CD4-positive, alpha-beta T cell (primary cell): ENCODE measurements at places on chromosomes 16 and 17. TPM values are rescaled to one million over a fixed set of nuclear protein-coding genes. Genes with fewer than 3 reads are reported as not detected.

The ZPBP2 gene
- not detected for total RNA-seq

The KRTAP3-1 gene
- total RNA-seq: not detected

The KRTAP17-1 gene
- total RNA-seq: not detected

The CCL8 gene
- total RNA-seq: not detected

The EFNB3 gene
- total RNA-seq: not detected

The SLC9A5 gene
- 3.1 TPM for total RNA-seq

The FBXL16 gene
- total RNA-seq: 11.0 TPM

The ABCA8 gene
- total RNA-seq: not detected

The PSMC3IP gene
- total RNA-seq: 3.4 TPM

The CDH11 gene
- total RNA-seq: not detected

The PTGES3L gene
- not detected for total RNA-seq

The RHBDL3 gene
- not detected for total RNA-seq

The IRX3 gene
- not detected for total RNA-seq

The CMTM1 gene
- total RNA-seq: 0.66 TPM

The IL17C gene
- 0.77 TPM for total RNA-seq
